ENCODE measurements at places on chromosomes 7 and 10.

DNA sequence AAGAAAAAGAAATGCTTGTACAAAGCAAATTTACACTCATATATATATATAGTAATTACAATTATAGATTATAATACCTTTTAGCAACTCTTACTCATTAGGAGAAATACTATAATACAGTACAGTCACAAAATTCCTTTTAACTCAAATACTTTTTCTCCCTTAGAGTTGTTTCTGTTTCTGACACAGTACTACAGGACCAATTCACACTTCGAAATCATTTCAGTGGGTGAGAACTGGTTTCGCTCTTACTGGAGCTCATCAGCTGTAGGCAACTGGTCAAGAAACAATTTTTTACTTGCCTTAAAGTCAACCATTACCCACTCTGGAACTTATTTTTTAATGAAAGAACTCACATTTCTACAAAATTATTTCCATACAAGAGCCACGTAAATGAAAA lies 6.0 kb downstream of the CCDC186 start:
- no peak for DNase-seq

DNA sequence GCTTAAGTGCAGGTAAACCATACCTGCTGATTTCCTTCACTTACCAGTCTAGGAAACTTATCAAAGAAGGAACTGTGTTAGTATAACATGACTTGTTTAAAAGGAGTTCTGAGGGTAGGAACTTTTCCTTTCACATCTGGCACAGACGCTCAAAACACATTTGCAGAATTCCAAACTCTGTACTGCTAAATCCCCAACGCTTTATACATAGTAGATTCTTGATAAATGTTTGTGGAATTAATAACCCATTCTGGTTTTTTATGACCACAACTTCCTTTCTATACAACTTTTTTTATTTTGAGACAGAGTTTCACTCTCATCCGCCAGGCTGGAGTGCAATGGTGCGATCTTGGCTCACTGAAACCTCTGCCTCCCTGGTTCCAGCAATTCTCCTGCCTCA lies 7.7 kb upstream of the TRUB1 start:
- DNase-seq, result no peak

DNA sequence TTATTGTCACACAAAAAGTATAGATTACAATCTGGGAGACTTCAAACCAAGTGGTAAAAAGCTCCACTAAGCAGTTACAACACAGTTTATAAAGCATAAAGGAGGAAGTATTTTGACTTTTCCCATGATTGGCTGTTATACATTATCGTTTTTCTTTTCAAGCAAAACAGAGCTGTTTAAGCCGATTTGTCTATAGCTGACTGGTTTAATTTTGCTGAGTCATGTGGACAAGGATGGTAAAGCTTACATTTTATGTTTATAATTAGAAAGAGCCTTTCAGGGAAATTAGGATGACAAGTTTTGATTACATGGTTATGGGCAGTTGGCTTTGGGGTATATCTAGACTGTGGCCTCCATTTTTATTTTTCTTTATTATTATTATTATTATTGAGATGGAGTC lies 152.5 kb upstream of the STK17A start:
- peak; percentile 18 for DNase-seq

DNA sequence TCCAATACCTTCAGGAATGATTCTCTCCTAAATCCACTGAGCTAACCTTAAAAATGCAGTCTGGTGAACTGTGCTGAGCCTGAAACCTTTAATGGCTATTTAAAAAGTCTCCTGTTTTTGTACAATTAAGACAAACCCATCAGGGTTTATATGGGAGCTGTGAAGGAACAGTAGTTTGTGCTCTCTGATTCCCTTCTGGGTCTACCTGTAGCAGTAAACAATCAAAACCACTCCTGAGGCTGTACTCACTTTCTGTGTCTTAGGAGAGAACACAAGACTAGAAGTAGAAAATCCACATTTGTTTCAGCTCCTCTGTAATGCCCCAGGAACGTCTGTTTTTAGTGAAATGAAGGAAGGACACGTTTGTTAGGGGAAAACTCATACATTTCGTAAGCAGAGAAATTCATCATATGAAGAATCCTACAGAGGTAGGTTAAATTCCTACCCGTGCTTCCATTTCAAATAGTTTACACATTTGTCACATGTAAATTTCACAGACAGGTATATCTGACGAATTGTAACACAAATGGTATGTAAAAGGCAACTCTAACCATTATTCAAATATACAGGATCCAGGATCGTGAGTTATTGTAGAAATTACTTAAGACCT lies 2.6 kb downstream of the CUX1 start:
- DNase-seq, result no peak

- no peak for DNase-seq
These were observed 9.0 kb downstream of the IQCE start for GRCh38 chr7:2567679-2568278.

- DNase-seq, result no peak
These were observed 49.3 kb downstream of the PRKAG2 start for GRCh38 chr7:151827620-151828019.

DNA sequence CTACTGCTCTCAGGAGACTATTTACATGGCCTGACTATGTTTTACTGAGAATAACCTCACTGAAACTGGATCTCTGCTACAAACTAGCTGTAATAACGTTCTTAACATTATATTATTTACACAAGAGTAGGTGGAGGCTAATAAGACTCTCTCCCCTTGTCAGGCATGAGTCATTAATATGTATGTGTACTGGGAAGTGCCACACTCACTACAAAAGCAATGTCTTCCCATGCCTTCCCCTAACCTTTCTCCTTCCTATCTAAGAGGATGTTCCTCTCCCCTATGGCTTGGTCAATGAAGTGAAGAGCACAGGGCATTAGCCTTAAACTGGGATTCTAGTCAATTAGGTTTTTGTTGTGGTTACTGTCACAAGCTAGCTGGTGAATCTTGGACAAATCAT lies 147.9 kb downstream of the DGKB start:
- DNase-seq, result no peak

DNA sequence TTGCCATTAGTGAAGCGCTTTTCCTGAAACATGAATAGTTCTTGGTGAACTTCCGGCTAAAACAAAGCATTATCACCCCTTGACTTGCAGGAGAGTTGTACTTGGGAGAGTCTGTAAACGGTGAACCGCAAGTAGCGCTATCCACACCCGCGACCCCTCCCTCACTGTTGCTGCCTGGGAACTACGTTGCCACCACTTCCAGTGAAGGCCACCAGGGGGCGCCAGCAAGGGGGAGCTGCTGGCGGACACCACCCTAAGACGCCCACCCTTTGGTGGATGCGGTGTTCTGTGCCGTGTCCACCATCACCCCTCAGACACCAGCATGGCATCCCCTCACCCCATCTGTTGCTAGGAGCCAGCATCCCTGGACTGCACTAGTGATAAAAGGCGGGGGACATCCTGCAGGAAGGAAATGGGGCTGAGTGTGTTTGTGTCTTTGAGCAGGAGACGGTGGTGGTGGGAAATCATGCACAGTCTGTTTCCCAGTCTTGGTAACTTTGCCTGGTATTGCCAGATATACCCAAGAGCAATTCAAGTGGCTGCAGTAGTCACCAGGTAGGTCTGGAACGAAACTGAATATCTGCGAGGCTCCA lies 298.2 kb downstream of the FRMD4A start:
- DNase-seq, result peak; percentile 25

GRCh38 chr7:50448823-50449222 lies 1.3 kb downstream of the FIGNL1 start:
- DNase-seq, result no peak

GRCh38 chr7:72925546-72926120 lies 738 bp downstream of the POM121 start:
- no peak for DNase-seq

DNA sequence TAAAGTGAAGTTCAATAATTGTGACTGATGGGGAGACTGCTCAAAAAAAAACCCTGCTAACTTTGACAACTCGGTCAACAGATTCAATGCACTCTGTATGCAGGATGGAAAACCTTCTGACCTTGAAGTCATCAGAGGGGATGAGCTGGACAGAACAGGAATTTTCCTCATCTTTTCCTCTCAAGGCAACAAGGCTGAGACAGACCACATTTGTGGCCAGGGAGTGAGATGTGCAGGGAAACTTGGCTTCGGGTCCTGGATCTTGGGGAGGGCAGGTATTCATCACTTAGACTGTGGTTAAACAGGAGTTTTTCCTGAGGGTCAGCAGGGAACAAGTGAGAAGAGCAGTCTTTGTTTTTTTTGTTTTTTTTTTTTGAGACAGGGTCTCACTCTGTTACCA lies 100.6 kb downstream of the BAMBI start:
- no peak for DNase-seq

DNA sequence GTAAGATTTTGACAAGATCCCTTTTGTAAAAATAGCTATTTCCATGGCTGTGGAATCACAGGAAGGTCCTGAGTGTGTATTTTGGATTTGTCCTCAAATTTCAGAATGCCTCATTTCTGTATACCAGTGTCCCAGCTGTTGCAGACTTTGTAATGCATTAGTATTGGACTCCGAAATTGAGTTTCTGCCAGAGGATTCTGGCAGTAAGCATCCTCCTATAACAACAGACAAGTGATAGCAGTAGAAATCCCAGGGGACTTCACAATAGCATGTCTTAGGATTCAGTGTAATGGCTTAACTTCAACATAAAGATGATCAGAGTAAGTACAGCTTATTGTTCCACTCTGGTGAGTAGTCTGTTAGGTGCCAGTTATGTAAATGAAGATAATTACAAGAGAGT lies 104.6 kb downstream of the FOXP2 start:
- DNase-seq, result no peak

DNA sequence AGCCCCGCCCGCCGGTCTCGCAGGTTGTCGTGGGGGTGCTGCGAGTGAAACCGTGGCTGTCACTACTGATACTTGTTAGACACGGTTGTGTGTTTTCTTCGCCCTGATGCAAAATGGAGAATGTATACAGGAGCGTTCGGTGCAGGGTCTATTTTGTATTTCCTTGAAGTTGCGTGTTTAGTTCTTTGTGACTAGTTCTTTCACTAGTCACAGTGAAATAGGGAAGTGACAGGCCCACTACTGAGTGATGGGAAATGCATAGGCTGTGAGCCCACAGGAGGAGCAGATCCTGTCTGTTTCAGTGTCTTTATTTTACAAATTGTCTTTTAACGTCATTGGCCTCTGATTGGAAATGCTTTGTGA lies 675 bp downstream of the ABRAXAS2 start:
- DNase-seq, result peak; percentile 86

All from MV-4-11 (cell line).